ENCODE measurements at places on chromosomes 5 and 9. TPM values are rescaled to one million over a fixed set of nuclear protein-coding genes. Genes with fewer than 3 reads are reported as not detected.

DNA sequence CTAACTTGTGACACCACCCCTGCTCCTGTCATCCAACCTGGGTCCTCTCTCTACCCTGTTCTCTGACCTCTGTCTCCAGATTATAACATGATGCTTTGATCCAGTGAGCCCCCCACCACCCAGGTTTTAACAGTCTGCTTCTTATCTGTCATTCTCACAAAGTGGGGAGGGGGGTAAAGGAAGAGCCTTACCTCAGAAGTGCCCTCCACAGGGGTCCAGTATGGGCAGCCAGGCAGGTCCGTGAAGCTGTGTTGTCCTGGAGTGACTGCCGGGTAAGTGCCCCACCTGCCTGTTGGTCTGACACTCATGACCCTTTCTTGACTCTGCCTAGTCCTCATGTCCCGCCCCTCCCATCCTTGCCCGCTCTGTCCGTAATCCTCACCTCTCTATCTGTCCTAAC, 3.4 kb downstream of the IL11RA start:
- DNase-seq, result no peak

DNA sequence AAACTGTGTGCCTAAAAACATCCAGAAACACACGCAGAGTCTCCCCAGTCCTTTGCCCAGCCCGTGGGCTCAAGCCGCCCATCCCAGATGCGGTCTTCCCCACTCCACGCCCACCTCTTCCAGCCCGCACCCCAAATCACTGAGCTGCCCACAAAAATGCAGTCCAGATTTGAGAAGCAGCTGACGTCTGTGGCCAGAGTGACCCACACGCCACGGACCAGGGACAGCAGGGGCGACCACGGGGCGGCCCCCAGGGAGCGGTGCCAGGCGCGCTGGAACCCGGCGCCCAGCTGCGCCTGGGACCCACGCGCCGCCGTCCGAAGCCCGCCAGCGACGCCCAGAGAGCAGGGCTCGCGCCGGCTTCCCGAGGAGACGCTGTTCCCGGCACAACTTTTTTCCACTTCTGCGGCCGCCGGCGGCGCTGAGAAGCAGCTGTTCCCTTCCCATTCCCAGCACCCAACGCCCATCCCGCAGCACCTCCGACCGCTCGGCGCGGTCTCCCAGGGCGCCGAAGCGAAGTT, 674 bp downstream of the LHFPL2 start:
- no peak for DNase-seq

GRCh38 chr5:81336556-81336955, 35.2 kb downstream of the ZCCHC9 start:
- DNase-seq, result no peak

- DNase-seq, result no peak
Observed at GRCh38 chr9:107281184-107281583, 1.9 kb upstream of the RAD23B start.

DNA sequence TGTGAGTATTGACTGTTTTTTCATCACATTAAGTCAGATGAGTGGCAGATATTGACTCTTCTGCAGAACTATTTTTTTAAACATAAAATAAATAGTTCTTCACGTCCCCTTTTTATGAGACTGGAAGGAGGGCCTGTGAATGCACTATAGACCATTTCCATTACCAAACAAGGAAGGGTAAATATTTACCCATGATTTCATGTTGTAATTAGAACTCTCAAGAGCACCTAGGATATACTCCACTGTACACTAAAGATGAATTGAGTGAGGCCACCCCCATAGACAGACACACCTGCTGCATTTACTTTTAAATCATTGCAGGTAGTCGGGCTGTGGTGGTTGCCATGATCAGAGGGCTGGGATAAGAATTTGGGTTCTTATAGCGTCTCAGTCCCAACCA, 22.6 kb downstream of the SLC36A1 start:
- DNase-seq, result no peak

DNA sequence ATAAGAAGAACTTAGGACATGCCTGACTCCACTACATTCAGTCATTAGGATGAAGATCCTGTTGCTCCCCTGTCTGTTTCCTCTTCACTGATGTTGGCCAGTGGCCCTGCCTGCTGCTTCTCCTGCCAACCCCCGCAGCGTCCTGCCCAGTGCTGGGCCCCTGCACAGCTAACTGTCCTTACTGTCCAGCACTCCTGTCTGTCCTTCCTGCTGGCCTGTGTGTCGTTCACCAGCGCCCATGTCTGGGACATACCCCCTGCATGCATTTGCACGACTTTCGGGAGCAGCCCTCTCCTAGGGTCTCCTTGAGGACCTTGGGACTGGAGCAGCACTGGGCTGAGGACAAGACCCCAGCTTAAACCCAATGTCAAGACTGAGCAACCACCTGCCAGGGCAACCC, 547.6 kb downstream of the BNC2 start:
- no peak for DNase-seq

DNA sequence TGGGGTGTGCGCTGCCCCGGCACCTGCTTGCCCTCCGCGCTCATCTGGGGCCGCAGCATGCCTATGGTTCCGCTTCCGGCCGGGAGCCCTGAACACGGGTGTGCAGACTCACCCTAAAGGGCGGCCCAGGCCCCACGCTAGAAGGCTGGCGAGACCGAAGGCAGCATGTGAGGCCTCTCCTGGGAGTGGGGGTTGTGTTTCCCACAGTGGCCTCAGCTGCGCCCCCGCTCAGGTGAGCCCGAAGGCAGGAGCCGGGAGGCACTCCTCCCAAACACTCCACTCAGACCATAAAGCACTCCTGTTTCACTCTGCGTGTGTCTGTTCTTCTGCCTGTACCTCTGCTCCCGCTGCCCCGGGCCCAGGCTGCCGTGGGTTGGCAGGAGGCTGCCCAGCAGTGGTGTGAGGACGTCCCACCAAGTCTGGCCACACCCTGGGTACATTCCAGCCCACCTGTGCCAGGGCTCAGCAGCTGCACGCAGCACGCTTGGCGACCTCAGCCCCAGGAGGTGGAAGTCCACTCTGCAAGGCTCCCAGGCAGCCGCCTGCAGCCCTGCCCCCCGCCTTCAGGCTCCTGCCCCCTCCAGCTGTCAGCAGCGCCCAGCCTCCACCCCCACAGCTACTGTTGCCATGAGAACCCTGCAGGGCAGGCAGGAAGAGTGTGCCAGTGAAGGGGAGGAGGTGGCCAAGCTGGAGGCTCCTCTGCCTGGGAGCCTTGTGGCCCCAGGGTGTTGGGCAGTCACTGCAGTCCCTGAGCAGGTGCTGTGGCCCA, 1.2 kb upstream of the AJM1 start:
- no peak for DNase-seq

- DNase-seq, result no peak
Observed at GRCh38 chr5:141567513-141568117, 51.2 kb downstream of the DIAPH1 start.

DNA sequence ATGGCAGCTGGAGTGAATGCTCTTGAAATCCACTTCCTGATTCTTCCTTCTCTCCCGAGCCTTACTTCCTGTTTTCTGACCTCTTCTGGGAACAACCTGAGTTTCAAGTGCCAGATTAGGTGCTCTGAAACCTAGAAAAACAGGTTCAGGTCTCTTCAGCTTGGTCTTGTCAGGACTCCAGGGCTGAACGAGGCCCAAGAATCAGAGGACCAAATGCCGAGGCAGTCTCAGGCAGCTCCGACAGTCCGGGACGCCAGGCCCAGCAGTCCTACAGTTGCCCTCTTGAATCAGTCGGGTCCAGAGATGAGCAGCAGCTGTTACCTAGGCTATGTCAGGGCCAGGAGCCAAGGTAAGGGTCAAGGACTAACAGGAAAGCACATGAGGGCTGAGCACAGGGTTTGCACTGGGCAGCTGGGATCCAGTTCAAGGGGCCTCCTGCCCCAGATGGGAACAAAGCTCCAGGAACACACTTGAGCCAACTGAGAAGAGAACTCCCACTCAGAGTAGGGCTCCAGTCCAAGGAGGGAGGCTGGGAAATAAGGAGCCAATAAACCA, 38.3 kb upstream of the ADRA1B start:
- no peak for DNase-seq

GRCh38 chr5:54969242-54969641, 16.2 kb downstream of the ESM1 start:
- DNase-seq, result no peak

DNA sequence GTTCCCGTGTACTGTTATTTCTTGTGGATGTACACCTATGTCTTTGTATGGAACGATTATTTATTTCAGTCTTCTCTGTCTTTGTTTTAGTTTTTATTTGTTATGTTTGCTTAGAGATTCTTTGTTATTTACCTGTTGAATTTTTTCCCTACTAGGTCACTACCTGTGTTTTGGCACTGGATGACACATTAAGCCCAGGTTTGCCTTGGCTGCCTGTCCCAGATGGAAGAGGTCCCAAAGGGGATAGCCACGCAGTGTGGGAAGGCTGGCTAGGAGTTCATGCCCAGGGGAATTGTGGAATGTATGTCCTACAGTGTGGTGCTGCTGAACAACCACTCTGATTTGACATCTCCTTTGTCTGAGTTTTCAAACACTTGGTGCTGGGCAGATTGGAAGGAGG, 15.6 kb upstream of the SLC36A2 start:
- no peak for DNase-seq

DNA sequence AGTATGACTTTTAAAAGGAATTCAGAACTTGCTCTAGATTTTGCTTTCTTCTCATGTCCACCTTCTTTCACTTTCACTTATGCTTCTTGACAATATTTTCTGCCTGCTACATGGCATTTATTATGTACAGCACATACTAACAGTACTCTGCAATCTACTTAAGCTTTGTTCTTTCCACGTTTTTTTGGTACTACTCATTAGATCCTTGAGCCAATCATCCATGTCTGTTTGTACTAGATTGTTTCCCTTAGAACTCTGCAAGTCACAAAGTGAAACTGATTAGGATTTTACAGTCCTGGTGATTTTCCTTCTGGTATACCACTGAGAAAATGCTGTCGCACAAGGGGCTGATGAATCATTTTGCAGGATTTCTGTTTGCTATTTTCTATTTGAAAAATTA, 78.3 kb downstream of the PARP8 start:
- DNase-seq, result no peak

GRCh38 chr5:117652036-117652957, 1077.7 kb upstream of the SEMA6A start:
- no peak for DNase-seq

DNA sequence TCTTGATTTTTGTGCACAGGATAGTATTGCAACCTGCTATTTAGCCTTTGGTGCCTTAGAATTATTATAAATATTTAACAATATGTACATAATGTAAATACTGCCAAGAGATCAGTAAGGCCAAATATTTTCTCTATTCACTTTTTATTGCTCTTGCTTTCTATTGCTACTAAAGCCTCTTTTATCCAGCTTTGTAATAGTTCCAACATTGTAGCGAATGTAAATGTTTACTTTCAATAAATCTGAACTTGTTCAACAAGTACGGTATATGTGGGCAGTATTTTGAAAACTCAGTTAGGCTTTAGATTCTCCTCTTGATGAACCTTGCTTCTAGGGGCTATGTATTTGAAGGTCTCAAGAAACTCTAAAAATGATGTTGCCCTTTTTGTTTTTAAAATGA, 179.8 kb downstream of the PARP8 start:
- no peak for DNase-seq

GRCh38 chr5:103915081-103915480, 352.5 kb upstream of the NUDT12 start:
- no peak for DNase-seq

DNA sequence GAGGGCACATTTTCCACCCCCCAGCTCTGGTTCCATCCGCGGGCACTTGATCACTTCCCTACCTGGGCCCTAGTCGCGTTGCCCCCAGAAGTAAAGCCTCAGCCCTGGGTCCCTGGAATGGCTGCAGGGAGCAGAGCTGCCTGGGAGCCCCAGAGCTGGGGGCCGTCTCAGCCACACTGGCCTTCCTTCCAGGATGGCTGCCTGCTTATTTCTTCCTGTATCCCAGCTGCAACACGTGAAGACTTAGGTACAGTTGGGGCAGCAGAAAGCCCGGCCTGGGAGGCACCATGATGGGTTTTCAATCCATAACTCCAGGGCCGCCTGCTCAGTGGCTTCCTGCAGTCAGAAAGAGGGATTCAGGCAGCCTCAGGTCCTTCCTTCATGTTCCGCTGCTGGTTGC, 232.3 kb downstream of the IRX2 start:
- no peak for DNase-seq

- DNase-seq, result no peak
Observed at GRCh38 chr5:56317923-56318561, 84.9 kb upstream of the ANKRD55 start.

- no peak for DNase-seq
Observed at GRCh38 chr9:1726993-1727759, 288.0 kb upstream of the SMARCA2 start.

DNA sequence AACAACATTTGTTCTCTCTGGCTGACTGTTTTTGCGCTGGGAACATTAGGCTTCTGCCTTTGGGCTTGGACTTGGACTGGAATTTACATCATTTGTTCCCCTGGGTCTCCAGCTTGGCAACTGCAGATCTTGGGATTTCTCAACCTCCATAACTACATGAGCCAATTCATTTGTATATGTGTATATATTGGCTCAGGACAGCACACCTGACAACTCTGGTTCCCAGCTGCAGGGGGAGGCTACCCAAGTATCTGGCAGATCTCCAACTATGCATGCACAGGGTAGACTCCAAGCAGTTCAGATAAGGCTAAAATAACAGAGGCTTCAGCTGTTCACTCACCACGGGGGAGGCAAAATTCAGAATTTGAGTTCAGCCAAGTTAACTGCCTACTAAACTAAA, 31.6 kb upstream of the F2RL1 start:
- DNase-seq, result peak; percentile 51

- DNase-seq, result no peak
Observed at GRCh38 chr9:79447762-79448161, 124.0 kb upstream of the TLE4 start.

DNA sequence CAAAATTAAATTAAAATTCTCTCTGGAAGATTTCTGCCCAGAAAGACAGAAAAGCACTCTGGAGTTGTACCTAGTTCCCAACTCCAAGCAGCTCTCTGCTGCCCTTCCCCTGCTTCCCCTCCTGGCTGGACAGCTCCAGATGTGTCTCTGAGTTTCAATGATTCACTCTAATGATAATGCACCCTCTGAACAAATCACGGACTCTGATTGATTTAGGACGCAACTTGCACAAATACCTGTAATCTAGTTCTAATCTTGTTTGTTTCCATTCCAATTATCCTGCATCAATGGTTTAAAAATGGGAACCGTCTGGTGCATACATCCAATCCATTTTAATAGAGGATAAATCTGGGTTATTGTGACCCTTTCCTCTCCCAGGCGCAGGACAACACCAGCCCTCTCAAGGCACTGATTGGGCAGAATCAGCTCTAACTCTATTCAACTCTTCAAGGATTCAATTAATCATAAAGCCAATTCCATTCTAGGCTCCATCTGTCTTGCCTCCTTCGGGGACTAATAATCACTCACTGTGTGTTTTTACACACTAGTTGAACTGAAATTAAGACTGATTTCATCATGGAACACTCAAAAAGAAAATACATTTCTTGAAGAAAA, 111.2 kb upstream of the LRRTM2 start:
- DNase-seq, result no peak

Gene DOK3
- 4.0 TPM for total RNA-seq

Gene PLCXD3
- total RNA-seq, result 0.34 TPM

Gene GRXCR2
- total RNA-seq, result 0.46 TPM

Gene CXCL14
- total RNA-seq, result 179 TPM

Gene STC2
- total RNA-seq, result 15.7 TPM

Gene TPPP
- 17.3 TPM for total RNA-seq

Gene GCNT1
- total RNA-seq, result 3.7 TPM

Gene IGFBPL1
- total RNA-seq, result not detected

Gene PCDHGA8
- total RNA-seq, result 0.97 TPM

Gene ADAMTS16
- total RNA-seq, result 0.55 TPM

Gene DNAI1
- not detected for total RNA-seq
